ENCODE measurements at places on chromosomes 12 and 14.

- peak; percentile 56 for DNase-seq
Observed at GRCh38 chr14:92686900-92687427, 61.5 kb downstream of the LGMN start.

DNA sequence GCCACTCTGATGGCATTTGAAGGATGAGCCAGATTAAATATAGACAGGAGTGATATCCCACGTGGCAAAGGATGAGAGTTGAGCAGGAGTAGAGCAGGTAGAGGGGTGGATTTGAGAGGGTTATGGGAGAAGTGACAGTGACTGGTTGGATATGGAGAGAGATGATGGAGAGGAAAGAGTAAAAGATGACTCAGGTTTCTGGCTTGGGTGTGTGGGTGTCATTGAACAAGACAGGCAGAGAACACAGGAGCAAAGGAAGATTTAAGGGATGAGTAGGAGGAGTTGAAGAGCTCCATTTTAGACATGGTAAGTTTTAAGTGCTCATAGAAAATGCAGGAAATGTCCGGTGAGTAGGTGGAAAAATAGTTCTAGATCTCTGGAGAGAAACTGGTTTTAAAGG lies 136.9 kb downstream of the EGLN3 start:
- no peak for DNase-seq

GRCh38 chr12:90858252-90858651 lies 96.7 kb downstream of the CCER1 start:
- DNase-seq = no peak

- DNase-seq = no peak
Observed at GRCh38 chr14:23641915-23642588, 5.9 kb downstream of the DHRS2 start.

GRCh38 chr12:70876952-70877351 lies 43.6 kb downstream of the PTPRR start:
- no peak for DNase-seq

DNA sequence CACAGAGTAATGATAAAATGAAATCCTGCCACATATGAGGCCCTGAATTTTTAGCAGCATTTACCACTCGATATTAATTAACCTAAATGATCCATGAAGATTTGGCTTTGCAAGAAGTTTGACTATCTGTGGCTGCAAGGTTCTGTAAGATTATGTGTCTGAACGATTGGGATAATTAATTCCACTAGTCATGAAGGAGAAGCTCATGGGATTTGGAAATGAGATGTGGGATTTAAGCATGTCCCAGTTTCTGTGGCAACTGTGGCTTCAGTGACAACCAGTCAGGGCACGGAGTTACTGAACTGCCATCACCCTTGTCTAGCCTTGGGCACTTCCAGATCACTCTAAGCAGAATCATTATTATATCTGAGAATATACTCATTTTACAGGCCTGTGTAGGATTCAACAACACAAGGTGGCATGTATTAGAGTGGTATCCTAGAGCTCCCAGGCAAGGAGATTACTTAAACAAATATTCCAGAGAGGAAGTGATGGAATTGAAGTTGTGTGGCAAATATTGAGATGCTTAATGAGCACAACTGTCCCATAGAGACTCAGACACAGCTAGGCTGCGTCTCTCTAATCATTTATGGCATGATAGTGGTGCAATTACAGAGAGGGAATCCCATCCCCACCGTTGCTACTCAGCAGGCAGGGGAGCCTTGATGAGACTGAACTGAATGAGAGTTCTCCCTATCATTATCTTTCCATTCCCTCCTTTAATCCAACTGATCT lies 205.0 kb upstream of the KRR1 start:
- DNase-seq = no peak

- no peak for DNase-seq
Observed at GRCh38 chr14:60101786-60102185, 10.1 kb downstream of the PCNX4 start.

DNA sequence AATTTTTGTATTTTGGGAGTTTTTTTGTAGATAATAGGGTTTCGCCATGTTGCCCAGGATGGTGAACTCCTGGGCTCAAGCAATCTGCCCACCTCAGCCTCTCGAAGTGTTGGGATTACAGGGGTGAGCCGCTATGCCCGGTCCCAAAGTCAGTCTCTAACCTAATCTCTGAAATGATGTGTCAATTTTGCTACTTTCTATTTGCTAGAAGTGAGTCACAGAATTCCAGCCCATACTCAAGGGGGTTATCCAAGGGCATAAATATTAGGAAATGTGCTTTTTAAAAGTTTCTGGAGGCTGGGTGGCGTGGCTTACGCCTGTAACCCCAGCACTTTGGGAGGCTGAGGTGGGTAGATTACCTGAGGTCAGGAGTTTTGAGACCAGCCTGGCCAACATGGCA lies 40.5 kb downstream of the RESF1 start:
- DNase-seq = no peak

DNA sequence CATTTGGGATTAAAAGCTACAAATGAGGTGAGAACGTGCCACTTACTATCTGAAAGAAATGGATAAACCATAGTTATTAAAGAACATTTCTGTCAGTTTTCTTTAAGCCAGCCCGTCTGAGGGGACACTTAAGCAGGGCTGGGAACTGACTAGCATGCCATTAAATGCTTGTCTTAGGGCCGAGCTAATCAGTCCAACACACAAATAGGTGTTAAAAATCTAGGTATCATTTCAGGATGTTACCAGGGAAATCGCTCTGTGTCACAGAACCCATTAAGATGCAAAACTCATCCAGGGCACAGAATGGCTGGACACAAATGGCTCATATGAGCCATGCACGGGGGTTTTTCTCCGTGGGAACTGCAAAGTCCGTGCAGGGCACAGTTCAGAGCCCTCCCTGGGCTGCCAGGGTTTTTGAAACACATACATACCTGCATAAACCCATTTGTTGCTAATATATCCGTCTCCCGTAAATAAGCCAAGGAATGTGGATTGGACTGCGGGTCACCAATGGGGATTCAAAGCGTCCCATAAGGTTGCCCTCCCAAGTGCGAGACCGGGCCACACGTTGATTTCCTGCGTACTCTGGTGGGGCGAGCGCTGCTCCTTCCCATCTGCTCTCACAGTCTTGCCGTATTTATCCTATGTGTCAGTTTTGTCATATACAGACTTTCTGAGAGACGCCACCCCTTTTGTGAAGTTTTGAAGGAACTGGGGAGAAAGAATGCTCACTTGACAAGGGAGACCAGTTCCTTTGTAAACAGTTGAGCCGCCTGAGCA lies 5.4 kb upstream of the GSC start:
- no peak for DNase-seq

GRCh38 chr14:58747181-58747580 lies 109.4 kb downstream of the DACT1 start:
- no peak for DNase-seq

DNA sequence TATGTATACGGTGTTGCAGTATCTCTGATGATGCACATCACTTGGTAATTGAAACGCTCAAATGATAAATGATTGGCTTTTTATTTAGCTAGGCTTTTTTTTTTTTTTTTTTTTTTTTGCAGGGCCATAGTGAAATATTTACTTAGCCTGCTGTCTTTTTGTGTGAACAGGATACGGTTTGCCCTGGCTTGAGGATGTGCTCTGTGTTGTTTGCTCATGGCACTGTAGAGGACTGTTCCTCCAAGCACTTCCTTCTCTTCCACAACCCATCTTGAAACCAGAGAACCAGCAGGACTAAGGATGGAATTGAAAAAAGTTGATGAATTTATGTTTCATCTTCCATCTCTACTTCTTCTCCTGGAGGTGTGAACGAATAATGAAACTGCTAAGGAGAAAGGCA lies 15.5 kb upstream of the SSPN start:
- DNase-seq = no peak

GRCh38 chr12:111010061-111010460 lies 89.7 kb upstream of the MYL2 start:
- DNase-seq = no peak

- DNase-seq = no peak
Observed at GRCh38 chr12:123237646-123238329, 4.6 kb downstream of the MTRFR start.

DNA sequence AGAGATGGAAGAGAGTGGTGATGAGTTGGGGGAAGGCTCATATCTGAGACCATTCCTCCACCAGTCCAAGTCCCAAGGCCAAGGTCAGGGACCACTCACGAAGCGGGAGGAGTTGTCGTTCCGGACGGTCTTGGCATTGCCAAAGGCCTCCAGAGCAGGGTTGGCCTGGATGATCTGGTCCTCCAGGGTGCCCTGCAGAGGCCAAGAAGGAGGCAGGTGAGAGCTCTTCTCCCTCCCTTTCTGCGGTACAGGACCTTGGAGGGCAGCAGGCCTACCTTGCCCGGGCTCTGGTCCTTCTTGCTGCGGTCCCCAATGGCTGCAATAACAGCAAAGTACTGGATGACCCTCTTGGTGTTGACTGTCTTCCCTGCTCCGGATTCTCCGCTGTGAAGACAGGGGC lies 4.0 kb downstream of the MYH7 start:
- DNase-seq = no peak

- no peak for DNase-seq
Observed at GRCh38 chr12:75389061-75389460, 1.8 kb upstream of the GLIPR1L2 start.

- no peak for DNase-seq
Observed at GRCh38 chr12:16602412-16602811, 3.5 kb downstream of the LMO3 start.

- no peak for DNase-seq
Observed at GRCh38 chr14:21428930-21429329, 27.0 kb downstream of the CHD8 start.

DNA sequence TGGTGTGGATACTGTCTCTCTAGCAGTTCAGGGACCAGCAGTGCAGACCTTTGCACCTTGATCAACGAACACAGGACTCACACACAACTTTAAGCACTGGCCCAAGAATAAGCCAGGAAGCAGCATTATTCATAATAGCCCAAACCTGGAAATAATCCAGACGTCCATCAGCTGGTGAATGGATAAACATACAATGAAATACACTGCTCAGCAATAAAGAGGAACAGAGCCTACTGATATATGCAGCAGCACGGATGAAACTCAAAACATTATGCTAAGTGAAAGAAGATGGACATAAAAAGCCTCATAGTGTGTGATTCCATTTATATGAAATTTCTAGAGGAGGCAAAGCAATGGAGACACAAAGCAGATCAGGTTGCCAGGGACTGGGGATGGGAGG lies 303.9 kb upstream of the FKBP4 start:
- DNase-seq = no peak

GRCh38 chr12:6742834-6743233 lies 10.1 kb downstream of the MLF2 start:
- no peak for DNase-seq

DNA sequence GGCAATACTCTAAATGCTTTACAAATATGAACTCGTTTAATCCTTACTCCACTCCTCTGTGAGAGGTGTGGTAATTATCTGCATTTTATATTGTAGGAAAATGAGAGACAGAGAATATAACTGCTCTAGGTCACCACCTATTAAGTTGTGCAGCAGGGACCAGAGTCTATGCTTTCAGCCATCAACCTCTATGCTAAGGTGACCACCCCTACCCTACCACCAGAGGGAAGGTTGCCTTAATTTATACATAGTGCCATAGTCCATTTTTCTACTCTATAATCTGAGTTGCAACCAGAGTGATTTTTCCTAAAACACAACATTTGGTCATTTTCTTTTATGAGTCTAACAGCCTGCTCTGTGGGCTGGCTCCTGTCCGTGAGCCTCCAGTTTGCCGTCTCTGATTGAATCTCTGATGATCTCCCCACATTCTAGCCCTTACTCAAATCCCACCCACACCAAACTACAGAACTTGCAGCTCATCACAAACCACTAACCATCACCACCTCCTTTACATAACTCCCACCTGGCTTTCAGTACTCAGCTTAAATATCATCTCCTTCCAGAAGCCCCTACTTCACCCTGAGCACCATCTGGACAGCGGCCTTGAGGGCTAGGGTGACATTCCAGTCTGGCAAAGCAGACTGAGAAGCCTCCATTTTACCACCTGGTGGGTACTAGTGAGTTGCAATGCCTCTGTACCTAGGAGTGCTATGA lies 126.6 kb downstream of the PPM1H start:
- no peak for DNase-seq

- DNase-seq = no peak
Observed at GRCh38 chr14:24971255-24971654, 78.7 kb downstream of the STXBP6 start.

- no peak for DNase-seq
Observed at GRCh38 chr14:70670992-70671651, 29.4 kb downstream of the TTC9 start.

- DNase-seq = no peak
Observed at GRCh38 chr12:26987634-26988424, 26.4 kb downstream of the TM7SF3 start.

- DNase-seq = no peak
Observed at GRCh38 chr14:105855893-105856675, 329.7 kb downstream of the TMEM121 start.

- DNase-seq = peak; percentile 61
Observed at GRCh38 chr14:75303381-75303789, 24.8 kb downstream of the FOS start.
